ENCODE measurements at places on chromosomes 1 and 21.

GRCh38 chr1:16068356-16069270, 4.8 kb downstream of the FAM131C start:
- no peak for DNase-seq

DNA sequence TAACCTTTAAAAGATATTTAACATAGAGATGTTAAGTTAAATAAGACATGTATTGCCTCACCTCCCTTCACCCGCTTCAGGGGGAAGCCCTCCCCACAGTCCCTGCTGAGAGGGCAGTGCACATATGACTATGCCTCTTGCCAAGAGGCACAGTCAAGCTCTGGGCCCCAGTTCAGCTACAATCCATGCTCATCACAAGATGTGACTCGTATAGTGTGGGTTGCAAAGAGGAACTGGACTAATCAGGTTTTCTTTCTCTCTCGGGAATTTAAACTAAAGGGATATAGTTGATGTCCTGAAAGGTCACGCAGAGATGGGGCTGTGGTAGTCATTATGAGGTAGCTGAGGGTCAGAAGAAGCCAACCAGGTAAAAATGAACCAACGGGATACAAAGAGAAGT, 35.6 kb downstream of the LYST start:
- no peak for DNase-seq

- DNase-seq: no peak
These were observed 87.0 kb downstream of the SYT14 start for GRCh38 chr1:210024996-210025395.

GRCh38 chr1:213666113-213666512, 321.7 kb upstream of the PROX1 start:
- no peak for DNase-seq

- peak; percentile 69 for DNase-seq
These were observed 16.5 kb downstream of the ACOT11 start for GRCh38 chr1:54564312-54565112.

DNA sequence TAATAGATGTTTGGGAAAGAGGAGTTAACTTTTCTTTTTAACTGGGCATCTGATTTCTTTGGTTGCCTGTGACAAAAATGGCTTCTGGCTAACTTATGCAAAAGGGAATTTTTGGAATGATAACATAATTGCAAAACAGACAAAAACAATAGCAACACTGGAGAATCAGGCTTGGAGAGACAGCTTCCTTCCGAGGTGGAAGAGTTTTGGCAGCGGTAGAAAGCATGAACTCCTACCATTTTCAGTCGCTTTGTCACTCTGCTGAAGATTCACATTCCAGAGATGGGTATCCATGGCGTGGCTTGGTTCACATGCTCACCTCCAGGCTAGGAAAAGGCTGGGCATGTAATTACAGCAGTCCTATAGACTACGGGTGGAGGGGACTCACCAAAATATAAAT, 17.2 kb upstream of the FGGY start:
- DNase-seq: no peak

DNA sequence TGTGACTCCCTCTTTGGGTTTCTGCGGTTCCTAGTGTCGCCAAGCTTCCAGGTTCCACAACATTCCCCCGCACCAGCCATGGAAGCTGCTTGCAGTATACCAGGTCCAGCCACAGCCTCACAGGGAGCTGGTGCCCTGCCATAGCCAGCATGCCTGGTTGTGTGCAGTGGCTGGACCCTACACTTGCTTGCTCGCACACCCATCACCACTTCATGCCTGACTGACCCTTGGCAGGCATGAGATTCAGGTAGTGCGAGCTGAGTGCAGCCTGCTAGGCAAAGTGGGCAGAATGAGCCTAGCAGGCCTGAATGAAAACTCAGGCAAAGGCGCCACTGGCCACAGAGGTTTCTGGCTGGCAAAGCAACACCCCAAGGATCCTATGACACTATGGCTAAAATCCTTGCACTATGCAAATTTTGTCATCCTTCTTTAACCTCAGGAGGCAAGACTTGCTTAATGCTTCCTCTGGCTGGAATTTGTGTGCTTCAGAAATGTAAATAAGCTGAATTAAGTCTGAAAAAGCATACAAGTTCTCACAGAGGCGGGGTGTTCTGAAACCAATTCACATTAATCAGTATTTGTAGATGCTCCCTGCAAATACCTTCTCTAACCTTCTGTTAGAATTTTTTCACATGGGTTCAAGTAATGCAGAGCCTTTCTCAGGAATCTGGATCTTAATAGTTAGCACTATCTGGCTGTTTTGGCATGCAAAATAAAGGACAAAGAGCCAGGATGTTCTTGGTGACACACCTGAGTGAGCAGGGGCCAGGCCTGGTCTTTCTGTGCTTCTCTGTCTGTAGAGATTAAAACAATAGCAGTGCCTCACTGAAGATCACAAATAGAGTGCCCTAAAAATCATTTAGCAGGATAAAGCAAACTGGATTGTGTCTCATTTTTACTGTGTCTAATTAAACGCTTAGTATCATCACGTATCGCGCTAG, 256.9 kb downstream of the GPATCH2 start:
- DNase-seq: no peak

- DNase-seq: no peak
These were observed 41.2 kb downstream of the ACTN2 start for GRCh38 chr1:236727521-236727920.

DNA sequence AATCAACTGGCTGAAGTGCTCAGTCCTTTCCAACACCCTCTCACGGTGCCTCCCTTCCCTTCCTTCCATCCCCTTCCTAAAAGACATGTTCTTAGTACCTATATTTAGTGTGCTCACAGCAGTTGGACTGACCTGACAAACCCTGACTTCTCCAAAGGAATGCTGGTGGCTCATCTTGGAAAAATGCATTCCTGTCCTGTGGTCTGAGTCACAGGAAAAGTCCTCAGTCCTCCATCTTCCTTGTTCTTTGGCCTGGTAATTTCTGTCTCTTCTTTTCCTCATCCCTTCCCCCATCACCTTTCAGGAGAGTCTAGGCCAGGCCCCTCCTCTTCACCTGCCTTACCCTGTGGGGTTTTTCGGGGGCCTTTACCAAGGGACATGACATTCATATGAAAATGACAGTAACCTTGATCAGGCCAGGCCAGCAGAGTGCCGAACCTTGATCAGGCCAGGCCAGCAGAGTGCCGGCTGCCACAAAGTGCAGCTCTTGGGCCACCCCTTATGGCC, 7.2 kb downstream of the ATP1B1 start:
- DNase-seq: no peak

DNA sequence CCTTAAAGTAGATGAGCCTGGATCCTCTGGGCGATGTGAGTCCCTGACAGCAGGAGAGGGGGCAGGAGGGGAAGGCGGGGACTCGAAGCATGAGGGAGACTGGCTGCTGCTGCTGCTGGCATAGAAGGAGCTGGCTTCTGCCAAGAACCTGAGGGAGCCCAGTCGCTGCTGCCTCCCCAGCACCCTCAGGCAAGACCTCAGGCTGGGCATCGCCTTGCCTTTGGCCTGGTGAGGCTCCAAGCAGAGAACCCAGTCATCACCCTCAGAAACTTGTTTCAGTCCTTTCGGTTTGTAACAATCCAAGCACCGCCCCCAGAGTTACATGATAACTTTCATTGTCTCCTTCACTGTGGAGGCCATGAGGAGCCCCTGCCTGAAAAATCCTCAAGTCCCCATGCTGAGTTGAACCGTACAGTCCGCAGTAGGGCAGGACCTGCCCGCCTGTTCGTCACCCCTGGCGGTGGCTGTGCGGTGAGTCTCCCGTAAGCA, 38.8 kb downstream of the POFUT2 start:
- peak; percentile 62 for DNase-seq

GRCh38 chr1:101295209-101295608, 58.4 kb downstream of the S1PR1 start:
- no peak for DNase-seq

GRCh38 chr1:85407746-85408377, 57.1 kb downstream of the DDAH1 start:
- no peak for DNase-seq

DNA sequence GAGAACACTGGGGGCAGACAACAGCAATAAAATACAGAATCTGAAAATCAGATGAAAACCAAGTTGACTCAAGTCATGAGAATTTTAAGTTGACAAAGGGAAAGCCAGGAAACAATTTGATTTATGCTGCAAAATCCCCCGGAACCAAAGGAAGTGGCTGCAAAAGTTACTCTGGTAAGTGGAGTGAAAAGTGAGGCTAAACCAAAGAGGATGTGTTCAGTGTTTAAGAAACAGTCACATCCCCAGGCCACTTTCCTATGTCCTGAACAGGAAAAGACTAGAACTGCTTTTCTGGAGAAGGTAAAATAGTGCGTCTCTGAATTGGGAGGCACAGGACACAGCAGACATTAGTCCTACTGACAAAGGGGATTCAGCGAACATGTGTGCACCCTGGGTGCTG, 5.9 kb downstream of the TARBP1 start:
- no peak for DNase-seq

GRCh38 chr1:26059906-26060305, 7.5 kb downstream of the TRIM63 start:
- DNase-seq: no peak

GRCh38 chr1:71448444-71448843, 367.6 kb upstream of the ZRANB2 start:
- DNase-seq: no peak

GRCh38 chr1:203996126-203996525, 76.8 kb upstream of the SOX13 start:
- DNase-seq: no peak

- DNase-seq: no peak
These were observed 841 bp downstream of the SNX27 start for GRCh38 chr1:151612501-151613281.

DNA sequence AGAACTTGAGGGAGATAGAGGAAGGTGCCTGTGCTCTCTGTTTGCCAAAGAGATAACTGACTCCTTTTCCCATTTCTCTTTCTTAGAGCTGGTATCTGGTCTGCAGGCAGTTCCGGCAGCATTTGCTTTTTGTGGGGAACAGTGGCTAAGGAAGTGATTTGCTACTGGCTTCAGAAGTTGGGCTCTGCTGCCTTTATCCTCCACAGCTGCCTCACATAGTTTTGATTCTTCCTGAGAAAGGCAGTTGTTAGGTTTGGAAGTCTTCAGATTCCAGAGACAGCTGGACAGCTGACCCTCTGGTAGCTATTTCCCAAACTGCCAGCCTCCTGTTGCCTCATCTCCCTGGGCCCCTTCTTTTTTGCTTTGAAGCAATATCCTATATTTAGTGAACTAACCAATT, 62.6 kb upstream of the MACF1 start:
- no peak for DNase-seq

DNA sequence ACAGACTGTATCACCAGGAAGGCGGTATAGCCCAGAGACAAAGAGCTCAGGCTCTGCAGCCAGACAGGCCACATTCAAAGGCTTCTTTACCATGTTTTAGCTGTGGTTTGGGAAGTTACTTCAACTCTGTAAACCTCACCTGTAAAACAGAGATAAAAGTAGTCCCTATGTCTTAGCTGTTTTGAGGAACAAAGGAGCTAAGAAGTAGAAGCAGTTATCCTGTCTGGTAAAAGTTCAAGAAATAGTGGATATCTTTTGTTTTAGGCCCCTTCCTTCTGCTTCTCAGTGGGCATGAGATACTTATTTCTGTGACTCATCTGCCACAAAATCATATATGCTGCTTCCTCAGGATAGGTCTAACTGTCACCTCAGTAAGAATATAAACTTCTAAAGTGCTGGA, 6.5 kb downstream of the CD34 start:
- DNase-seq: no peak

GRCh38 chr1:91584878-91585277, 84.2 kb downstream of the CDC7 start:
- no peak for DNase-seq

GRCh38 chr1:53605181-53605580, 133.8 kb downstream of the GLIS1 start:
- peak; percentile 41 for DNase-seq

GRCh38 chr21:25550352-25551120, 56.7 kb downstream of the MRPL39 start:
- no peak for DNase-seq

DNA sequence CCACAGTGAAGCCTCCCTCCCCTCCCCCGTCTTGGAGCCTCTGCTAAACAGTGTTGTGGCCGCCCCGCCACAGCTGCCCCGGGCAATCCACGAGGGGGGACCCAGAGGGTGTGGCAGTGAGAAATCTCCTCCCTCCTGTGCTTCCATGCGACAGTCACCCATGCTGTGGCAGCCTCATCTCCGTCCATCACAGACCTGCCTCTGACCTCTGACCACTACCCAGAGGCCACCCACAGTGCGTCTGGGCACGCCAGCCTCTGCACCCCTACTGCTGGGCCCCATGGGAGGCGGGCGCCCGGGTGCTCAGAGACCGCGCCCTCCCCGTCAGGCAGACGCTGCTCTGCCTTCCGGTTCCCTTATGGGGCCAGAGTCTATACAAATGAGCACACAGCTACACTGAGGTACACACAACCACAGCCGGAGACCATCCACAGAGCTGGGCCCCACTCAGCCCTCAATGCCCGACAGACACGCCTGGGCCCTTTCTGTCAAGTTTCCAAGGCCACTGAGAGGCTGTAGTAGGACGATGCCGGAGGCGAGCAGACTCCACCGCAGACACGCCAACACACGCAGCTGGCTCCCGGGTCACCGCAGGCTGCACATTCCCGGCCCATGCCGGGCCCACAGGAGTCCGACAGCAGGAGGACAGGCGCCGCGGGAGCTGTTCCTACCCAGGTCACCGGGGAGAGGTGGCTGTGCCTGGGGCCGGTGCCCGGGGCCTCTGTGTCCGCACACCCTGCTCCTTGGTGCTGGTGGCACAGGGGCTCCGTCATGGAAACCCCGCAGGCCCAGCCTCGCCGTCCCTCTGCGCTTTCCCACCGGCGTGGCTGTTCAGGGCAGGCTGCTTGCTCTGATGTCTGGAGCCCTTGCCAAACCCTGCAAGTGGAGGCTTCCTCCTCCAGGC, 23.9 kb upstream of the TMEM52 start:
- peak; percentile 61 for DNase-seq

DNA sequence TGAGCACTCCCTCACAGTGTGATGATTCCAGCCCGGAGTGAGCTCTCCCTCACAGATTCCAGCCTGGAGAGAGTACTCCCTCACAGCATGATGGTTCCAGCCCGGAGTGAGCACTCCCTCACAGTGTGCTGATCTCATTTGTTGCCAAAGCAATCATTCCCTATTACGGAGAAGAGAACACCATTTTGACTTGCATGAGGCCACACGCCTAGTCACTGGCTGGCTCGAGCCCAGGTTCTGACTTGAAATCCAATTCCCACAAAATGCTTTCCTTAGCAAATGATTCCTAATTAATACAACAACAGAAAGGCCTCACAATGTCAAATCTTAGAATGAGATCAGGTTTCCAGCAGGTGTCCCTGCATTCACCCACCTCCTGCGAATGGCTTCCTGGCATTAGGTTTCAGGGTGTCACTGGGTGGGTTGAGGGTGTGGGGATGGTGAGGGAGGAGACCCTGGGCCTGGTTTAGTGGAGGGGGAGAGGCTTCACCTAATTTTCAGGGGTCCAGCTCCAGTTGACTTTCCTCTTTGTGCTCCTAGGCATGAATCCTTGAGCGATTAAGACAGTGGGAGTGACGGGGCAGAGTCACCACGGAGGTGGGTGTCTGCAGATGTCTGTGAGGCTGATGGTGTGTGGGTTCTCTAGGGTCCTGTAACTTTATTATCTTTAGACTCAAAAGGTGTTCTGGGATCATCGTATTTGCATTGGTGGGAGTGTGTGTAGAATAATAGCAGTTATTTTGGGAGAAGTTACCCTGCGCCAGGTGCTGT, 158.5 kb downstream of the KCNJ6 start:
- no peak for DNase-seq

- DNase-seq: peak; percentile 87
These were observed 17.7 kb upstream of the PTPRC start for GRCh38 chr1:198620951-198621824.

Data from spleen (tissue), 13 donors.